Panc1 (cell line): ENCODE measurements at places on chromosomes 1 and 21.

GRCh38 chr1:171984850-171985485 lies 143.7 kb downstream of the DNM3 start:
- H3K36me3 ChIP-seq, result no peaks in the 10 kb centered on the region
- H3K4me1 ChIP-seq, result 0 out of 2 replicates have a peak, but pooled peaks cover 6% of the 10 kb centered on the region
- no peak for DNase-seq
- H3K27me3 ChIP-seq, result no peaks in the 10 kb centered on the region
- H3K4me3 ChIP-seq, result no peak overlapping the region
- peak overlapping the region; percentile 32; the same call in 1 of the 2 replicates for H3K27ac ChIP-seq

DNA sequence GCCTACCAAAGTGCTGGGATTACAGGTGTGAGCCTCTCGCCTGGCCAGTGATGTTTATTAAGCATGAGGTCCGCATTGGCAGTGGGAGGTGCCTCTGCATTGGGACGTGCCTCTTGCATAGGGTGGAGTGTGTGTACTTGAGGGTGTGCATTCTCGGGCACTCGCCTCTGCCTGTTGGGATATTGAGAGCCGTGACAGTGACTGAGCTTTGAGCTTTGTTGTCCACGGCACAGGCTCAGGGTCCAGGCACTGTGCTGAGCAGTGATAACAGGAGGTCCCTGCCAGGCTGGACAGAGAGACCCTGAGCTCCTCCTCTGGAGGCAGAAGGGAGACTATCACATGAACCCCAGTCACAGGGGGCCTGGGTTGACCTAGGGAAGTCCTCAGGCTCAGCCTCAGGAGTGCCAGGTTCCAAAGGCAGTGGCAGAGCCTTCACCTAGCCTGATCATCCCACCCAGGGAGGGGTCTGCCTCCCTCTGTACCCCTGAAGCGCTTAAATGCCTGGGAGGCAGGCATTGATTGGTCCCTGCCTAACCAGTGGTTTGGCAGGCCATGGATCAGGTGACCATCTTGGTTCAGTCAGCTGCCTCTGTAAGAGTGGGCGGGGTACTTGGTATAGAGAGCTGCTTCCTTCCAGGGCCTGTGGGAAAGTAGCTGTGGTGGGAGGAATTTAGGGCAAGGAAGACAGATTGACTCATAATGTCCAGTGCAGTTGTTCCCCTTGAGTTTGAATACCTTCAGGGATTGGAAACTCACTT lies 213.8 kb upstream of the TMEM51 start:
- DNase-seq, result no peak
- no peaks in the 10 kb centered on the region for H3K27me3 ChIP-seq
- H3K36me3 ChIP-seq, result no peaks in the 10 kb centered on the region
- no peak overlapping the region for H3K4me3 ChIP-seq
- H3K4me1 ChIP-seq, result 0 out of 2 replicates have a peak, but pooled peaks cover 8% of the 10 kb centered on the region

DNA sequence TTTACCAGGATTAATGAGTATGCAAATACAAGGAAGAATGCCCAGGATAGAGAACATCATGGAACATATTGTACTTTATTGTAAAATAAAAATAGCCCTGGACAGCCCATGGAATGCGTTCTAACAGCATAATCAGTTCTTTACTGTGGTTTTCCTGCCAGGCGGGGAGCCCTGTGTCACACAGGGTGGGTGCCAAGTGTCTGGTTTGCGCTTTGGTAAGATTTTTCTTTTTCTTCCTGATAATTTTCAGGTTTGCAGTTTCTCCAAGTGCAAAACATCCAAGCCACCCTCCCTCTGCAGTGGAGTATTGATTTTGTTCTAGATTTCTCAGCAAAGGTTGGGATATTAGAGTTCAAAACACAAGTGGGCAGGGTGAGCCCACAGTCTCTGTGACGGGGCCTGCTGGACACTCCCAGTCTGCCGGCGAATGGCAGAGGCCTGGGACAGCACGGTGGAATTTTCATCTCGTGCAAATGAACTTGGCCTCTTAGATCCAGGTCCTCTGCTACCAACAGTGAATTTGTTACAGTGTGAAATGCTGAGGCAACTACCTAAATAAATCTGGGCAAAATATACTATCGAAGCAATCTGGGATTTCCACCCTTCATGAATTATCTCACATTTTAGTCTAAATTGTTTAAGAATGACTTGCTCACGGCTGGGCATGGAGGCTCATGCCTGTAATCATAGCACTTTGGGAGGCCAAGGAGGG lies 15.6 kb upstream of the KCNJ15 start:
- H3K27ac ChIP-seq, result no peak overlapping the region
- H3K36me3 ChIP-seq, result no peaks in the 10 kb centered on the region
- H3K4me1 ChIP-seq, result no peaks in the 10 kb centered on the region
- no peaks in the 10 kb centered on the region for H3K27me3 ChIP-seq
- no peak for DNase-seq
- H3K4me3 ChIP-seq, result no peak overlapping the region

DNA sequence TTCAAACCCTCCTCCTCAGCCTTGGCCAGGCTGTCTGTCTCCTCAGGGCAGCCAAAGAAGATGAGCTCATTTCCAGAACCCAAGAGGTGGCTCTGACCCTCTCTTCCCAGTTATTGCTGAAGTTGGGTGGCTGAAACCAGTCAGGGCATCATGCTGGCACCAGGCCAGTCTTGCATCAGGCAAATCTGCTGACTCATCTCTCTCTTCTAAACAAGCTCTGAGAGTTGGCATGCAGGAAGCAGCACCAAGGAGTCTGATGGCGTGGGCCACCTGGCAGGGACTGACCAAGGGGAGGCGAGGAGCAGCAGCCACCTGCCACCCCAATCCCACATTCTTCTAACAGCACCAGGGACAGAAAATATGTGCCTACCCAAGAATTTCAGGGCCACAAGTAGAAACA lies 104.8 kb upstream of the ATP1A1 start:
- H3K4me1 ChIP-seq, result no peaks in the 10 kb centered on the region
- no peak overlapping the region for H3K4me3 ChIP-seq
- no peak for DNase-seq
- no peaks in the 10 kb centered on the region for H3K36me3 ChIP-seq
- H3K27me3 ChIP-seq, result no peaks in the 10 kb centered on the region

DNA sequence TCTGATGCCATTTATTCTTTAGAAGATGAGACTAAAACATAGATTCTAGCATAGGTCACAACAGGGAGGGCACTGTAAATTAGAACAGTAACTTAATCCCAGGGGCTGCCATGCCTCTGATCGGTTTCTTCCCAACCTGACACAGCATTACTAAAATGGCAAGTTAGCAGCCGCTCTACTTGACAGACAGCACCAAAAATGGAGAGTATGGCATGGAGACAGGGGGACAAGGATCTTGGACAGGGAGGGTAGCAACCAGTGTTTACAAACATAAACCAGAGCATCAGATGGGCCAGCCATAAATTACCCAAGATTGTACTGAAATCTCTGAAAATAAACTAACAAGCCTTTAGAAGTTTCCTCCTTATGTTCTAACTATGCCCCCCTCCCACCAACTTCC lies 5.9 kb downstream of the DUSP10 start:
- H3K27ac ChIP-seq, result no peak overlapping the region
- H3K27me3 ChIP-seq, result no peaks in the 10 kb centered on the region
- no peaks in the 10 kb centered on the region for H3K36me3 ChIP-seq
- no peak for DNase-seq
- H3K4me3 ChIP-seq, result no peak overlapping the region

DNA sequence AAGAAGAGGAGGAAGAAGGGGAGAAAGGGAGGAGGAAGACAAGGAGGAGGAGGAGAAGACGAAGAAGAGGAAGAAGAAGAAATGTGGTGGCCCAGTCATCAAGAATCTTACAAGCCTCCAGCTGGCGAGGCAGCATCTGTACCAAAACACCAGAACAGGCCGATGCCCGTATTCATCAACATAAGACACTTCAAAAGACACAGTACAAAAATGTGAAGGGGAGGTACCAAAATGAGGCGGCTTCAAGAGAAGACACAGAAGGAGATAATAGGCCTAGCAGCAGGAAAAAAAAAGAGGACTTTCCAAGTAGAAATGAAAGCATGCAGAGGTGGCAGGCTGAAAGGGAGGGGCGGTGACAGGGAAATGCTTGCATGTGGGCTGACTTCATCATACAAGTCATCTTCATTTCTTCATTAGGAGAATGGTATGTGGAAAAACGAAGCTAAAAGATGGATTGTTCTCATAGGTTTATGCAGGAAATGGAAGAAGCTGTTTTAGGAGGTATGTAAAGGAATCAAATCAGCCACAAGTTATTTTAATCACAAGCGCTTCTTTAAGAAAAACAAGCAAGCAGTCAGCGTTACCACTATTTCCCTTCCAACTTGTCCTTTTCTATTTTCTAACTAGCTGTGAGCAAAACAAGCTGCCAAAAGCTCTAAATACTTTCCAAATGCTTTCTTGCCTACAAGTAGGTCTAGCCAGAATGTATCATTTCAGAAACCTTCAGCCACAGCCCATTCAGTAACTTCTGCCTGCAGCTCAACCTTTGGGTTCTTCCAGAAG lies 192.3 kb downstream of the SLC45A1 start:
- no peaks in the 10 kb centered on the region for H3K27me3 ChIP-seq
- H3K27ac ChIP-seq, result no peak overlapping the region
- DNase-seq, result no peak

- no peaks in the 10 kb centered on the region; the same call in 1 of the 2 replicates for H3K36me3 ChIP-seq
- peaks cover 24% of the 10 kb centered on the region for H3K27me3 ChIP-seq
- no peak overlapping the region for H3K27ac ChIP-seq
- peak overlapping the region; percentile 48 for H3K4me3 ChIP-seq
- DNase-seq, result no peak
Measured at GRCh38 chr1:156421062-156421938, 52.3 kb downstream of the RHBG start.

GRCh38 chr1:185355947-185356346 lies 38.9 kb upstream of the IVNS1ABP start:
- H3K4me3 ChIP-seq, result no peak overlapping the region
- no peak for DNase-seq

- H3K4me1 ChIP-seq, result no peaks in the 10 kb centered on the region
- H3K27me3 ChIP-seq, result no peaks in the 10 kb centered on the region
- no peak overlapping the region for H3K4me3 ChIP-seq
- DNase-seq, result no peak
- no peak overlapping the region for H3K27ac ChIP-seq
Measured at GRCh38 chr1:50841791-50842387, 118.2 kb downstream of the FAF1 start.

DNA sequence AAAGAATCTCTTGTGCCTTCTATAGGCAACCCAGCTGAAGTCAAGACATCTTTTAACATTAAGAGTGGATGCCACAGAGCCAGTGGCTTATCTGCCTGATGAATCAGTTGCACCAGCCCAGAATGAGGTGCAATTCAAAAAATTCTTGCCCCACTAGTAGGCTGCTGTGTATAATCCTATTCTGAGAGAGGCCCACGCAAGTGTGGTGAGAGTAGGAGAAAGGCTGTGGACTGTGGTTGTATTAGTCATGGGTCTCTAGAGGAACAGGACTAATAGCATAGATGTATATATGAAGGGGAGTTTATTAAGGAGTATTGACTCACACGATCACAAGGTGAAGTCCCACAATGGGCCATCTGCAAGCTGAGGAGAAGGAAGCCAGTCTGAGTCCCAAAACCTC lies 216.4 kb downstream of the LTN1 start:
- H3K4me1 ChIP-seq, result no peaks in the 10 kb centered on the region
- H3K36me3 ChIP-seq, result no peaks in the 10 kb centered on the region
- H3K4me3 ChIP-seq, result no peak overlapping the region

GRCh38 chr1:202852163-202852904 lies 36.6 kb downstream of the RABIF start:
- no peaks in the 10 kb centered on the region for H3K27me3 ChIP-seq
- H3K27ac ChIP-seq, result no peak overlapping the region
- no peaks in the 10 kb centered on the region for H3K4me1 ChIP-seq
- no peaks in the 10 kb centered on the region for H3K36me3 ChIP-seq
- no peak overlapping the region for H3K4me3 ChIP-seq

GRCh38 chr1:46592823-46593222 lies 11.2 kb downstream of the MKNK1 start:
- no peaks in the 10 kb centered on the region for H3K36me3 ChIP-seq
- H3K27ac ChIP-seq, result no peak overlapping the region
- no peaks in the 10 kb centered on the region for H3K4me1 ChIP-seq
- H3K4me3 ChIP-seq, result no peak overlapping the region
- H3K27me3 ChIP-seq, result no peaks in the 10 kb centered on the region
- no peak for DNase-seq

DNA sequence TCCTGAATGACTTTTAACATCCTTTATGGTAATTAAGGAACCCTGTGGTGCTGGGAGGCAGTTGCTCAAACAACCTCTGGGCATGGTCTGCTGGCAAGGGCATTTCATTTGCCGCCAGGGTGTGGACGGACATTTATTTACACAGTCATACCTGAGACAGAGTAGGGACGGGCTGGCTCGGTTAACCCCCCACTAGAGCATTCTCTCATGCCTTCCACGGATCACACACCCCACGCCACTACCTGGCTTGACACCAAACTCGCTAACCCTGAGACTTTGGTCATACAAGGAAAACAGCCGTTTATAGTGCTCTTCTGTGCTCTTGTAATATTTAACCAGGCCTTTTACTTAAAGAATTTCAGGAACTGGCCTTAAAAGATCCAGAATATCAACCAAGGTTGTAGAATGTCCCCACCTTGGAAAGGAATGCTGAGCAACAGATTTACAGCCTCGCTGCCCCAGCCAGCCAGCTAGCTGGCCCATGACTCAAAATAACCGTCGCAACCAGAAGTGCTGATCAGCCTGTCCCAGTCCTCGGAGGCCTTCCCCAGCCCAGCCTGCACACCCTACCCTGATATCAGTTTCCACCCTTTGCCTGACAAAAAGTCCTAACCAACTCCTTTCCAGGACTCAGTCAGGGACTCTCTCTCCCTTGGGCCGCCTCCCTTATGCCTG lies 6.5 kb upstream of the PDXK start:
- peak overlapping the region; percentile 96 for H3K27ac ChIP-seq
- DNase-seq, result no peak
- no peaks in the 10 kb centered on the region for H3K27me3 ChIP-seq
- peaks cover 22% of the 10 kb centered on the region for H3K4me1 ChIP-seq
- peak overlapping the region; percentile 19 for H3K4me3 ChIP-seq
- H3K36me3 ChIP-seq, result no peaks in the 10 kb centered on the region

DNA sequence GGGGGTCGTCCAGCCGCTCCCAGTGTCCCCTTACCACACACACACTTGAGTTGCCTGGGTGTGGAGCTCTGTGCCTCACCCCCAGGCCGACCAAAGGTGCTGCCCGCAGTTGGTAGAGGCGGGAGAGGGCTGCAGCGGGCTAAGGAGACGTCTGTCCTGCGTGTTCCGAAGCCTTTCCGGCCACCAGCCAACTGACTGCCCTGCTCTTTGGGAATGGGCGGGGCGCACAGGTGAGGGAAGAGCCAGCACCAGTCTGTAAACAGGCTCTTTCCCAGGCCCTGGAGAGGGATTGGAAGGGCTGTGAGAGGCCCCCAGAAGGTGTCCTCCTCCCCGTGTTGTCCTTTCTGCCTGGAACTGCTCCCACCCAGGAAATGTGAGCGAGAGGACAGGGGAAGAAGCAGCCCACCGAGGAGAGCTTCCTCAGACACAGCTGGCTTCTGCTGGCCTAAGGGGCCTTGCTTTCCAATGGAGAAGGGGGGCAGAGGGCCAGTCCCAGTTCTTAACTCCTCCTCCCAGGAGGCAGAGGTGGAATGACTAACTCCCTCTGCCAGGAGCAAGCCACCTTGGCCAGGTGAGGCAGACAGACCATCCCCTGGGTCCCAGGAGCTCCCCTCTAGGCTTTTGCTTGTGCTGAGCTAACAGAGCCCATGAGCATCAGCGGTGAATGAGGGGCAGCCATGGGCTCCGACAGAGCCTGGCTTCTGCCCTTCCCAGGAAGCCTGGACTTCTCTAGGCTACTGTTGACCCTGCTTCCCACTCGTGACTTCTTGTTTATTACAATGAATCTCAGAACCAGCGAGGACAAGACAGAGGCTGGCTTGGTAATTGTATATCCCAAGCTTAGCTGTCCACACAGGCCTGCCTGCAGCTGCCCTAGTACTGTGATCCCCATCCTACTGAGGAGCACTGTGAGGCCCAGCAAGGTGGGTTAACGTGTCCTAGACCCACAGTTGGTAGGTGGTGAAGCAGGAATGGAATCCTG lies 158.1 kb upstream of the COA6 start:
- H3K27me3 ChIP-seq, result no peaks in the 10 kb centered on the region
- H3K36me3 ChIP-seq, result no peaks in the 10 kb centered on the region
- no peak for DNase-seq
- H3K4me3 ChIP-seq, result no peak overlapping the region
- H3K4me1 ChIP-seq, result peaks cover 16% of the 10 kb centered on the region
